ENCODE measurements at places on chromosomes 7 and 10.
A peak's percentile ranks its signal among the peaks of the same experiment; 100 is the strongest.

DNA sequence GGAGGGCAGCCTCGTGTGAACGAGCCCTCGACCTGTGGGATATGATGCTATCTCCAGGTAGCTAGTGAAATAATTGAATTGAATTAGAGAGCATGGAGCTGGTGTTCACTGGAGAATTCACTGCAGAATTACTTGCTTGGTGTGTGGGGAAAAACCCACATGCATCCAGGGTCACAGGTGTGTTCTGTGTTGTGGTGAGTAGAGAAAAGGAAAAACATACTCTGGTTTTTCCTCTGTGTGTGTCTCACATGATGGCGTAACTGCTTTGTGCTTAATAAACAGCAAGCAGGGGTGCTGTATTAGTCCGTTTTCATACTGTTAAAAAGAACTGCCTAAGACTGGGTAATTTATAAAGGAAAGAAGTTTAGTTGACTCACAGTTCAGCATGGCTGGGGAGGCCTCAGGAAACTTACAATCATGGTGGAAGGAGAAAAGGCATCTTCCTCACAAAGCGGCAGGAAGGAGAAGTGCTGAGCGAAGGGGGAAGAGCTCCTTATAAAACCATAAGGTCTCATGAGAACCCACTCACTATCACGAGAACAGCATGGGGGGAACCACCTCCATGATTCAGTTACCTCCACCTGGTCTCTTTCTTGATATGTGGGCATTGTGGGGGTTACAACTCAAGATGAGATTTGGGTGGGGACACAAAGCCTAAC, 62.6 kb downstream of the TACR2 start:
- H3K36me3 ChIP-seq: no peaks in the 10 kb centered on the region
- H3K4me3 ChIP-seq: no peak overlapping the region
- DNase-seq: no peak
- H3K4me1 ChIP-seq: peaks cover 12% of the 10 kb centered on the region

GRCh38 chr10:35449944-35450343, 113.6 kb downstream of the CCNY start:
- no peak overlapping the region for H3K4me3 ChIP-seq
- peaks cover 83% of the 10 kb centered on the region for H3K4me1 ChIP-seq
- H3K27ac ChIP-seq: no peak overlapping the region
- no peaks in the 10 kb centered on the region for H3K36me3 ChIP-seq
- DNase-seq: no peak
- H3K27me3 ChIP-seq: no peaks in the 10 kb centered on the region

- H3K4me1 ChIP-seq: no peaks in the 10 kb centered on the region
- H3K27me3 ChIP-seq: no peaks in the 10 kb centered on the region
- H3K36me3 ChIP-seq: no peaks in the 10 kb centered on the region
- no peak overlapping the region for H3K27ac ChIP-seq
- no peak overlapping the region for H3K4me3 ChIP-seq
These were observed 240.8 kb downstream of the BICC1 start for GRCh38 chr10:58753425-58753824.

GRCh38 chr10:3784510-3785250, at the start of gene KLF6:
TSS of gene KLF6 (minus strand) at chr10:3785209. CDS start at chr10:3785014, 195 bp downstream.
- no peaks in the 10 kb centered on the region for H3K27me3 ChIP-seq
- peak; percentile 81 for DNase-seq
- peaks cover 11% of the 10 kb centered on the region for H3K36me3 ChIP-seq
- peak within 1 kb of the TSS; percentile 98 for H3K27ac ChIP-seq
- peak within 1 kb of the TSS; percentile 73 for H3K4me3 ChIP-seq
- peaks cover 27% of the 10 kb centered on the region for H3K4me1 ChIP-seq

DNA sequence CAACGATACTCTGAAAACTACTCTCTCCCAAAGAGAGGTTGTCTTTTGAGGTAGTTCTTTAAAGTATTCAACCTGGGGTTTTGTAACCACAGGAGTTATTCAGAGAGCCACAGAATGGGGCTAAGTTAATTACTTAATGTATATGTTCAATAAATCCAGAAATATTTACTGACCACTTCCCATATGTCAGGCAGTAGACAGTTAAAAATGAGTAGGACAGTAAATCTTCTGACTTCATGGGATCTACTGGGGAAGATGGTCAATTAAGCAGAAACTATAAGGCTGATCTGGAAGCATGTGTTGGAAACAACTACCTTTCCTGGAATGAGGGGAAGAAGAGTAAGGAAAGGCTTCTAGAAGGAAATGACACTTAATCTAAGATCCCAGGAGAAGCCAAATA, 167.7 kb downstream of the MAGI2 start:
- H3K4me1 ChIP-seq: peaks cover 30% of the 10 kb centered on the region
- no peak overlapping the region for H3K4me3 ChIP-seq
- no peaks in the 10 kb centered on the region for H3K27me3 ChIP-seq
- no peak overlapping the region for H3K27ac ChIP-seq
- DNase-seq: no peak
- no peaks in the 10 kb centered on the region for H3K36me3 ChIP-seq

GRCh38 chr10:725786-726185, 36.3 kb upstream of the DIP2C start:
- no peaks in the 10 kb centered on the region for H3K36me3 ChIP-seq
- no peak overlapping the region for H3K27ac ChIP-seq
- no peaks in the 10 kb centered on the region for H3K4me1 ChIP-seq
- no peak overlapping the region for H3K4me3 ChIP-seq

DNA sequence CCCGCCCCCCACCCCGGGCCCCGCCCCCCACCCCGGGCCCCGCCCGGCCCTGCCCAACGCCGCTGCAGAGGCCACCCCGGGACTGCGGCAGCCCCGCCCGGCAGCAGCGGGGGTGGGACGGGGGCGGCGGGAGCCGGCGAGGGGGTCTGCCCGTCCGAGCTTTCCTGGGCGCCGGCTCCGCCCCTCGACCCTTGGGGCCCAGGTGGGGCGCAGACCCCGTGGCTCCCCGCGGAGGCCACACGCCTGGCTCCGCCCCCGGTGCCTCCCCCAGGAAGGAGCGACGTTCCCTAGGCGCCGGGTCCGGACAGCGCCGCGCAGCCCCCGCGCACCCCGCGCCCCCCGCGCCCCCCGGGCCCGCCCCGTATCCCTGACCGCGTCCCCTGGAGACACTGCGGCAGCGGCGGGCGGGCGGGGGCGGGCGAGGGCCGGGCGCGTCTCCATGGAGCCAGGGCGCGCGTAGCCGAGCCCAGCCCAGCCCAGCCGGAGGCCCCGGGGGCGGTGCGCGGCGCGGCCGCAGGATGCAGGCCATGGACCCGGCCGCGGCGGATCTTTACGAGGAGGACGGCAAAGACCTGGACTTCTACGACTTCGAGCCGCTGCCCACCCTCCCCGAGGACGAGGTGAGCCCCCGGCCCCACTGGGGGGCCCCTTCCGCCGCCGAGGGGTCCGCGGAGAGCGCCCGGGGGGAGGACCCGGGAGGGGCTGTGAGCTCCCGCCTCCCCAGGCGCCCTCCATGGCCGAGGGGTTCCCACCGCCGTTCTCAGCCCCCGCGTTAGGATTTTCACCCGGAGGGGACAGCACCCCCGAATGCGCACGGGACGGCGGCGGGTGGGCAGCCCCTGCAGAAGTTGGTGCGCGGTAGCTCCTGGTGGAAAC, at the start of gene KNDC1:
TSS of gene KNDC1 (plus strand) at position 270 of the 876 bp plus-strand sequence. CDS start at position 519, 249 bp downstream.
- peak; percentile 50 for DNase-seq
- H3K4me1 ChIP-seq: no peaks in the 10 kb centered on the region
- H3K27me3 ChIP-seq: peaks cover 73% of the 10 kb centered on the region
- no peaks in the 10 kb centered on the region for H3K36me3 ChIP-seq
- no peak within 1 kb of the TSS for H3K27ac ChIP-seq

GRCh38 chr7:134451656-134452055, 7.2 kb downstream of the AKR1B1 start:
- peaks cover 24% of the 10 kb centered on the region for H3K36me3 ChIP-seq
- no peaks in the 10 kb centered on the region for H3K27me3 ChIP-seq
- H3K27ac ChIP-seq: no peak overlapping the region
- no peak for DNase-seq
- peaks cover 24% of the 10 kb centered on the region for H3K4me1 ChIP-seq

DNA sequence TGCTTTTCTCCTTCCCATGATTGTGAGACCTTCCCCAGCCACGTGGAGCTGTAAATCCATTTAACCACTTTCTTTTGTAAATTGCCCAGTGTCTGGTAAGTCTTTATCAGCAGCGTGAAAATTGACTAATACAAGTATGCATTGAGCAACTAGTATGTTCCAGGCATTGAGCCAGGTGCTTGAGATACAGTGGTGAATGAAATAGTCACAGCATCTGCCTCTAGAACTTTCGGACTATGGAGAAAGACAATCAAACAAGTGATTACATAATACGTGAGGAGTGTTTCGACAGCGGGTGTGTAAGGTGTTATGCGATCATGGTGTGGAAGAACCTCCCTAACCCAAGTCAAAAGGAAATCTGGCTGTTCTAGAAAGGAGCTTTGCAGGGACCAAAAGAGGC, 21.6 kb upstream of the NUP205 start:
- H3K36me3 ChIP-seq: no peaks in the 10 kb centered on the region
- H3K4me3 ChIP-seq: no peak overlapping the region
- no peak overlapping the region for H3K27ac ChIP-seq
- no peak for DNase-seq
- no peaks in the 10 kb centered on the region for H3K27me3 ChIP-seq

- no peaks in the 10 kb centered on the region for H3K27me3 ChIP-seq
- no peak overlapping the region for H3K4me3 ChIP-seq
- no peak for DNase-seq
- no peaks in the 10 kb centered on the region for H3K36me3 ChIP-seq
These were observed 159.2 kb downstream of the PRKG1 start for GRCh38 chr10:51233337-51234100.

DNA sequence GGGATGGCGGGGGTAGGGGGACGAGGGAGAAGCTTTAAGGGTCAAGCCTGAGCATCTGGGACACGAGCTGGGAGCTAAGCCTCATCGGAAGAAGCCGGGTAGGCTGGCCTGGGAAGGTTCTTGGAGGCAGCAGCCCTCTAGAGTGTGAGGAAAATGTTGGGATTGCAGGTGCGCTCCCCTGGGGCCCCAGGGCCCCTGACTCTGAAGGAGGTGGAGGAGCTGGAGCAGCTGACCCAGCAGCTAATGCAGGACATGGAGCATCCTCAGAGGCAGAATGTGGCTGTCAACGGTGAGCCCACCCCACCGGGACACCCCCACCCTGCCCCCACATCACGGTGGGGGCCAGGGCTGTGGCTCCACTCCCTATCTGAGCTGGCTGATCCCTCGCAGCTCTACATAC, 6.9 kb downstream of the ZYX start:
- peaks cover 56% of the 10 kb centered on the region for H3K36me3 ChIP-seq
- H3K4me1 ChIP-seq: no peaks in the 10 kb centered on the region
- peak overlapping the region; percentile 97 for H3K27ac ChIP-seq
- H3K27me3 ChIP-seq: no peaks in the 10 kb centered on the region
- H3K4me3 ChIP-seq: no peak overlapping the region

- no peaks in the 10 kb centered on the region for H3K27me3 ChIP-seq
- DNase-seq: no peak
- H3K4me1 ChIP-seq: no peaks in the 10 kb centered on the region
- no peak overlapping the region for H3K4me3 ChIP-seq
- no peak overlapping the region for H3K27ac ChIP-seq
These were observed 508.9 kb downstream of the SORCS1 start for GRCh38 chr10:106655636-106656035.

DNA sequence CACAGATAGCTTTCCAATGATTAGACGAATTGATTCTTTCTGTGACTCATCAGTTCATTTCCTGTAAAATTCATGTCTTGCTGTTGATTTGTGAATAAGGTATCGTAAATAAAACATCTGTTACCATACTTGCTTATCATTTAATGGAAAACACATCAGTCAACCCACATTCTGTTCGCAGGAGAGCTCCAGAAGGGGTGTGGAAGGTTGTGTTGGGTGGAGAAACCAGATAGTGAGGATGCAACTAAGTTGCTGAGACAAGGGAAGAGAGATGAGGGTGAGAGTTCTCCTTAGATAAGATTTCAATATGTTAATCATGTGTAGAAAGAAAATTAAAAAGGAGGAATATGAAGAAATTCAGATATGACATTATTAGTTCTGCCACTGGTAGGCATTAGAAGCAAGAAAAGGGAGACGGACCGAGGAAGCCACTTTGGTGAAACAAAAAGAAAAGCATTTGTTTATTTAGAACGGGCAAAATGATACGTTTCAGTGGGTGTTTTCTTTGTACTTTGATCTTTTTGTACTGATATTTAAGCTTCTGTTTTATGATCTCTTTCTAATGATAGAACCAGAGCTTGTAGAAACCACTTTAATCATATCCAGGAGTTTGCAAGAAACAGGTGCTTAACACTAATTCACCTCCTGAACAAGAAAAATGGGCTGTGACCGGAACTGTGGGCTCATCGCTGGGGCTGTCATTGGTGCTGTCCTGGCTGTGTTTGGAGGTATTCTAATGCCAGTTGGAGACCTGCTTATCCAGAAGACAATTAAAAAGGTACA, 7.8 kb downstream of the CD36 start:
- H3K27me3 ChIP-seq: no peaks in the 10 kb centered on the region
- no peaks in the 10 kb centered on the region for H3K36me3 ChIP-seq
- H3K27ac ChIP-seq: no peak overlapping the region
- H3K4me1 ChIP-seq: no peaks in the 10 kb centered on the region

- peak overlapping the region; percentile 98 for H3K27ac ChIP-seq
- DNase-seq: peak; percentile 75
- peak overlapping the region; percentile 47 for H3K4me3 ChIP-seq
- H3K4me1 ChIP-seq: peaks cover 20% of the 10 kb centered on the region
- no peaks in the 10 kb centered on the region for H3K36me3 ChIP-seq
These were observed 1.8 kb downstream of the HOXA10 start for GRCh38 chr7:27172315-27172774.

- H3K36me3 ChIP-seq: no peaks in the 10 kb centered on the region
- H3K4me3 ChIP-seq: no peak overlapping the region
- peaks cover 5% of the 10 kb centered on the region for H3K4me1 ChIP-seq
These were observed 6.7 kb downstream of the PLAC9 start for GRCh38 chr10:80139265-80139664.

- H3K4me1 ChIP-seq: no peaks in the 10 kb centered on the region
- H3K27me3 ChIP-seq: no peaks in the 10 kb centered on the region
- H3K36me3 ChIP-seq: no peaks in the 10 kb centered on the region
These were observed 84.3 kb downstream of the CFTR start for GRCh38 chr7:117564080-117564479.

- no peak overlapping the region for H3K27ac ChIP-seq
- no peaks in the 10 kb centered on the region for H3K36me3 ChIP-seq
- H3K4me1 ChIP-seq: no peaks in the 10 kb centered on the region
These were observed 77.9 kb downstream of the THSD7A start for GRCh38 chr7:11754123-11754522.

GRCh38 chr7:77473229-77474005, 57.3 kb upstream of the GSAP start:
- DNase-seq: no peak
- H3K27ac ChIP-seq: no peak overlapping the region
- no peaks in the 10 kb centered on the region for H3K27me3 ChIP-seq
- no peaks in the 10 kb centered on the region for H3K36me3 ChIP-seq
- H3K4me1 ChIP-seq: no peaks in the 10 kb centered on the region
- no peak overlapping the region for H3K4me3 ChIP-seq

Measured in sigmoid colon (tissue), 7 donors.